Tibial artery (tissue), 4 donors: ENCODE measurements at places on chromosomes 6 and 20.

- DNase-seq = no peak
Measured at GRCh38 chr6:52284131-52284459, 447 bp downstream of the MCM3 start.

- DNase-seq = no peak
Measured at GRCh38 chr6:63295553-63296194, 24.1 kb downstream of the LGSN start.

GRCh38 chr6:64376394-64376793 lies 740.8 kb downstream of the PHF3 start:
- no peak for DNase-seq

DNA sequence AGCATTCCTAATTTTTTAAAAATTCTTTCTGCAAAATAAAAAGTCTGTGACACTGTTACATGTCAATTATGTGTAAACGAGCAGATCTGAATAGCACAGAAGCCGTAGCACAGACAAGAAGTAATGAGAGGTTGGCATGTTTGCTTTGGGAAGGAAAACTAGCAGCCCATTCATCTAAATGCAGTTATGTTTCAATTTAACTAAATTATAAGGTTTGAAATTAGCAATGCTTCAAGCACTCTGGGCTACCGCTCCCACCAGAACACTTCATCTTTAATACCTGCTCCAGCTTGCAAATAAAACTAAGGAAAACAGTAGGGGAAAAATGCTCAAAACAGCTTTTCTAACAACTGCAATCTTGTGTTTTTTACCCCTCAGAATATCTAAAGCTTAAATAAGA lies 73.9 kb downstream of the PTPRK start:
- no peak for DNase-seq

- no peak for DNase-seq
Measured at GRCh38 chr6:16168858-16169257, 40.0 kb downstream of the MYLIP start.

DNA sequence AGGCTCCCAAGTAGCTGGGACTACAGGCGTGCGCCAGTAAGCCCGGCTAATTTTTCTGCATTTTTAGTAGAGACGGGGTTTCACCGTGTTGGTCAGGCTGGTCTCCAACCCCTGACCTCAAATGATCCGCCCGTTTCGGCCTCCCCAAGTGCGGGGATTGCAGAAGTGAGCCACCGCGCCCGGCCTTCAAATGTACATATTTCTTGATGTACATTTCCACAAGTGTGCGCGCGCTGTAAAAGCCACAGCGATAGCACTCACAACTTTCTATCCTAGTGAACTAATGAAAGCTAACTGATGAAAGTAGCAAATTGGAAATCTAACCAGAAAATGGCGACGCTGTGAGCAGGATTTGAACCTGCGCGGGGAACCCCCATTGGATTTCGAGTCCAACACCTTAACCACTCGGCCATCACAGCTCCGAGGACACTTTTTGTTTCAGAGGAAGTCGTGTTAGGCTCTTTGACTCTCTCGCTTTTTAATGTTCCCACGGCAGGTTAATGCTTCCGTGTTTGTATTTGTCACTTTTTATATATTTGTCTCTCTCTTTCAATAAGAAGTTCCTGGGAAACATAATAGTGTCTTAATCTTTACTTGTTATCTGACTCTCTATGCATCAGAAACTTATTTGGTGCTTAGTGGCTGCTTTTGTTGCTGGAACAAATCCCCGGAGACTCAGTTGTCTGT lies 199.4 kb upstream of the ZNF184 start:
- no peak for DNase-seq

DNA sequence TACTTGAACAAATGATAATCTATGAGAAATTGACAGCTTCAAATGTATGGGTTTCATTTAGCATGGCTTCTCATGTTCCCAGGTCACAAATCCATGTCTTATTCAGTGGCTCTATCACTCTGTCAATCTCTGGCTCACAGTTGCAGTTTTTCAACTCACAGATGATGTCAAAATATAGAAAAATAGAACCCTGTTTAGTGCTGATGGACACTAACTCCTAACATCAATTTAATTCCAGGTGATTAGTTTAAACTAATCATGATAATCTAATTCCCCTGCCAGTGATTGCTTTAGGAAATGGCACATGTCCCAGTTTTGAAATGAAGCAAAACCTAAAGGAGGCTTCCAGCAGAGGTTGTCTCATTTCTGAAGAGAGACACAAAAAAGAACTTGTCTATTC lies 13.0 kb downstream of the KHDC1 start:
- no peak for DNase-seq

DNA sequence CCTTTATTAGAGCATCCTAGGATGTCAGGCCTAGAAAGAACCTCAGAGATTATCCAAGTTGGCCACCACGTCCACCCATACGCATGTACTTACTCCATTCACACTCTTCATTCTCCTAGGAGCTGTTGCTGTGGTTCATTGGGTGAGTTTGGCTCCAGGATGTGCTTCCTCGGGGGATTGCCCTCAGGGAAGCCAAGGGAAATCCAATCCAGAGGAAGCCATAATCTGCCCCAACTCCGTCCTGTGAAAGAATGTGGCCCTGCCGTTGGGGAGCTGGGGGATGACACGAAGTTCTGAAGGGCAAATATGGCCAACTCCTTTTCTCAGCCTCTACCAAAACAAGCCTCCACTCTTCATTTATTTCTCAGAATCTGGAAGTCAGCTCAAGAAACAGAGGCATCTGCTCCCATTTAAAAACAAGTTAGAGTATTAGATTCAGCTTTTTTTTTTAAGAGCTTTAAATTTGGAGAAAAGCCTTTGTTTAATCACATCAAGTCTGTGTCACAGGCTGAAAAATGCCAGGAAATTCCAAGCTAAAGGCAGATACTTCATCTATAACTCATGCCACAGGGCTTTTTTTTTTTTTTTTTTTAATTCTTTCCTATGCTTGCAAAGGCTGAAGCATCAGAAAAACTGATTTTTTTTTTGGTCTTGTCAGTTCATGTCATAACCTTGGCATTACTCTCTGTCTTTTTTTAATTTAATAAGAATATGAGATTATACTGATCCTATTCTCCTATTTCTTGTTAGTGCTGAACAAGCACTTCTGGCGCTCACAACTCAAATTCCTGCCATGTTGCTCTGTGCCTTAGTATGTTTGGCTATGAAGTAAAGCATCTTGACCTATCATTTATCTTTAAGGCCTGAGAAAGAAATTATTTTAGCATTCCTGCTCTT lies 480.9 kb upstream of the MARCKS start:
- DNase-seq = no peak

DNA sequence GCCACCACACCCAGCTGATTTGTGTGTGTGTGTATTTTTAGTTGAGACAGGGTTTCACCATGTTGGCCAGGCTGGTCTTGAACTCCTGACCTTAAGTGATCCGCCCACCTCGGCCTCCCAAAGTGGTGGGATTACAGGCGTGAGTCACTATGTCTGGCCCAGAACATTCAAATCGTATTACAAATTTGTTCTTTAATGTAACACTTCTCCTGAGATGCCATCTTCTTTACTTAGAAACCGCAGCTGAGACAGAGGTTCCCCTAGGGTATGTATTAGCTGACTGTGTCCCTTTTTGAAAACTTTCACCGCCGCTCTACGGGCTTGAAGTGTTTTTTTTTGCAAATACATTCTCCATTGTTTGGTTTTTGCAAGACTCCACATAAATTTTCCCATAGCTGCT lies 62.6 kb downstream of the TOX2 start:
- DNase-seq = no peak

GRCh38 chr20:57650756-57651483 lies 30.7 kb upstream of the ZBP1 start:
- no peak for DNase-seq

GRCh38 chr20:40090236-40090635 lies 598.8 kb downstream of the MAFB start:
- no peak for DNase-seq

DNA sequence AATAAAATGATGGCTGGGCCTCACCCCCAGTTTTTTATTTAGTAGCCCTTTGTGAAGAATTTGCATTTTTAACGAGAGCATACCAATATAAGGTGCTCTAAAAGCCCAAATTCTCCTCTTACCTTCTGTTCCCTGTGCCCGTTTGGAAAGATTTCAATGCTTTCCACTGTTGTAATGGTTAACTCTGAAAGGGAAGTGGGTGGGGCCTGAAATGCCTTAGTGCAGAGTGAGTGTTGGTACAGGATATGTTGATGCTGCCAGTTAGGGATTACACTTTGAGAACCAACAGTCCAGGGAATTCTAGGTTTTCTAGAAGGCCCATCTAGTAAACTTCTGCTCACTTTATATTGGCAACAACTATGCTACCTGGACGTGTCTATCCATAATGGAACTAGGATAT lies 562.7 kb upstream of the NRSN1 start:
- DNase-seq = no peak

GRCh38 chr6:157374889-157375443 lies 6.0 kb upstream of the ZDHHC14 start:
- DNase-seq = no peak

DNA sequence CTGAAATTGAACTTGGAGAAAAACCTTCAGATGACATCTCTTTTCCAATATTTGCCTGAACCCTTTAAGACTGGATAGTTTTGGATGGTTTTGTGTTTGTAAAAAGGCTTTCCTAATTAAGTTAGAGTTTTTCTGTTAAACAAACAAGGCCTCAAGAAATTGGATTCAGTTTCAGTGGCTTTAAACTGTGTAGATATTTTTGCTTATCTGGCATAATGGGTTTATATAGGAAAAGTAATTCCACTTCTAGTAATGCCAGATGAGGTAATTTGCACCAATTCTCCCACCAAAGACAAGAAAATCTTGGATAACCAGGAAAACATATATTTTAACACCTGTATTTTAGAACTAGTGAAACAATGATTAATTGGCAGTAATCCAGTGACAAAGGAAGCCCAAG lies 12.0 kb upstream of the TRDN start:
- DNase-seq = no peak

- DNase-seq = no peak
Measured at GRCh38 chr20:43243672-43244269, 54.1 kb upstream of the PTPRT start.

DNA sequence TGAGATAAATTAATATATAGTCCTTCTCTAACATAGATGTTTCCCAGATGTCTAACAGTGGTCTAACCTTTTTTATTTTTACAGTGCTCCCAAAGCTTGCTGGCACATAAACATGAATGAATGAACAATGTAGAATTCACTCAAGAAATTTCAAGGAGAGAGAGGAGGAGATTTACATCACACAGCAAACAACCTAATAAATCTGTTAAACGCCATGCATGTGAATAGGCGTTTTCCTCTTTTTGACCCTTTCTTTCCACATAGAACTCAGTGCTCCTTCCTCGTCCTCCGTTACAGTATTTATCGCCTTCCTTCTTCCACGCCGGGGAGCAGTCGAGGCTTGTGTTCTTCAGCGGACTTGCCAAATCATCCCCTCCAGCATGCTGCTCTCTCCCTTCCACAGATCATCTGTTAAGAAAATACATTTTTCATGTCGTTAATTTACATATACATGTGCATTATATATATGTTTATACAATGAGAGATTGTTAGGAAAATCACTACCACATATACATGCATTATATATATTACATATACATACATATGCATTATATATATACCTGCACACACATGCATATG lies 93.0 kb downstream of the SLC35B3 start:
- DNase-seq = no peak

DNA sequence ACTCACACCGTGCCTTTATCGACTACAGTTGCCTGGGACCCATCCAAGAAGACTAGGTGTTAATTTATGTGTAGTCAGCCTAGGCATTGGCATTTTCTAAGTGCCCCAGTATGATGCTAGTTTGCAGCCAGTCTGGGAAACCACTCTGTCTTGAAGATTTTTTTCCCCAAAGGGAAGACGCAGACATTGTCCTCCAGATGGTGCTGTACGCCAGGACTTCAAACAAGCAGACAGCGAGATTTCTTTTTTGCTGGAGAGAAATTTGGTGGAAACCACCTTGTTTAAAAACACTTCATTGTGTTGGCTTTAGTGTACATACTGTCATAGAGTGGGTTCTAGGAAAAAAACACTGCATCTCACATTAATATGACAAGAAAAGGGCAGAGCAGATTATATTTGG lies 30.0 kb downstream of the ALDH5A1 start:
- no peak for DNase-seq

GRCh38 chr20:39574061-39574460 lies 611.9 kb downstream of the DHX35 start:
- DNase-seq = no peak

- no peak for DNase-seq
Measured at GRCh38 chr6:73309535-73309784, 44.6 kb downstream of the DPPA5 start.

GRCh38 chr20:45070932-45071632 lies 29.8 kb downstream of the KCNS1 start:
- no peak for DNase-seq

DNA sequence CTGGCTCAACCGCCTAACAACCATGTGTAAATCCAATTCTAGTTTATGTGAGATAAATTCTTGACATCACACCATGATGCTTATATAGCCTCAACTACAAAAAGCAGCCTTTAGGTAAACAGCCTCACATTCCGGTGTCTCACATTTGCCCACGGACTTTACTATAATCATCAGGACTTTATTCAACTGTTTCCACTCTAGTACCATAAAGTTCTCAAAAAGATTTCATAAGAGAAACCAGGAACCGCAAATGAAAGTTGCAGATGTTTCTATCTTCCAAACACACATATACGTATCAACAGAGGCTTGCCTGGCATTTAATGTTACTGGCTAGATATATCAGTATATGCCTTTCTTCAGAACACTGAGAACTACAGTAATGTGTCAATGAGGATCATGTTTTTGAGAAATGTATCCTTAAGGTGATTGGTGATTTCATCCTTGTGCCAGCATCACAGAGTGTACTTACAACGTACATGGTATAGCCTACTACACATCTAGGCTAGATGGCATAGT lies 80.0 kb downstream of the EPB41L2 start:
- DNase-seq = no peak

GRCh38 chr20:38757145-38757775 lies 9.0 kb downstream of the ACTR5 start:
- DNase-seq = no peak

DNA sequence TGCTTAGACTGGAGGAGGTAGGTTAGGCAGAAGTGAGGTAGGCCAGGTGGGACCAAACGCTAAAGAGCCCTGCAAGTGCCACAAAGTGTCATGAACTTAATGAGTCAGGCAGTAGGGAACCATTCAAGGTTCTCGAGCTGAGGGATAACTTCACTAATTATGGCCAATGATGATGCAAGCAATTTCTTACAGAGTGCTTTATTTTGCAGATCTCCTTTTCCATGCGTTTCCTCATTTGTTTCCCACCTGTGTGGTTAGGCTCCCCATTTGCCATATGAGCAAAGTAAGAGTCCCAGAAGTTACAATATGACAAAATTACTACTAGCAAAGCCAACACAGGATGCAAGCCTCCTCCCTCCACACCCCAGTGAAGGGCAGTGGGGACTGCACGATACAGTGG lies 36.5 kb upstream of the PSMF1 start:
- DNase-seq = no peak

DNA sequence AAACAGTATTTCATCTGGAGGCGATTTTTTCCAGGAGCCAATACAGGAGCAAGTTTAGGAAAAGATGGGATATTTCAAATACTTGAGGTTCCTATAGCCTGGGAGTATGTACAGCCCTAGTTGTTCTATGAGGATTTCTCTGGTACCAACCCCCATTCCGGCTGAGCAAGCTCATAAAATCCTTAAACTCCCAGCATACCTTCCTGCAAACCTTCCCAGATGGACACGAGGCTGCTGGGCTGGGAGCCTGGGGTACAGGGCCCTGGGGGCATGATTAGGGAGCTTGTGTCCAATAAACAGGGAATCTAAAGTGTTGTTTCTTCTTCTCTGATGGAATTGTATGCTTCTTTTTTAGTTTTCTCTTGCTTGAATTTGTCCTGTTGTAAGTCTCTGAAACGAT lies 1.5 kb downstream of the PRRC2A start:
- DNase-seq = no peak
